ENCODE measurements at places on chromosomes 7 and 10.

DNA sequence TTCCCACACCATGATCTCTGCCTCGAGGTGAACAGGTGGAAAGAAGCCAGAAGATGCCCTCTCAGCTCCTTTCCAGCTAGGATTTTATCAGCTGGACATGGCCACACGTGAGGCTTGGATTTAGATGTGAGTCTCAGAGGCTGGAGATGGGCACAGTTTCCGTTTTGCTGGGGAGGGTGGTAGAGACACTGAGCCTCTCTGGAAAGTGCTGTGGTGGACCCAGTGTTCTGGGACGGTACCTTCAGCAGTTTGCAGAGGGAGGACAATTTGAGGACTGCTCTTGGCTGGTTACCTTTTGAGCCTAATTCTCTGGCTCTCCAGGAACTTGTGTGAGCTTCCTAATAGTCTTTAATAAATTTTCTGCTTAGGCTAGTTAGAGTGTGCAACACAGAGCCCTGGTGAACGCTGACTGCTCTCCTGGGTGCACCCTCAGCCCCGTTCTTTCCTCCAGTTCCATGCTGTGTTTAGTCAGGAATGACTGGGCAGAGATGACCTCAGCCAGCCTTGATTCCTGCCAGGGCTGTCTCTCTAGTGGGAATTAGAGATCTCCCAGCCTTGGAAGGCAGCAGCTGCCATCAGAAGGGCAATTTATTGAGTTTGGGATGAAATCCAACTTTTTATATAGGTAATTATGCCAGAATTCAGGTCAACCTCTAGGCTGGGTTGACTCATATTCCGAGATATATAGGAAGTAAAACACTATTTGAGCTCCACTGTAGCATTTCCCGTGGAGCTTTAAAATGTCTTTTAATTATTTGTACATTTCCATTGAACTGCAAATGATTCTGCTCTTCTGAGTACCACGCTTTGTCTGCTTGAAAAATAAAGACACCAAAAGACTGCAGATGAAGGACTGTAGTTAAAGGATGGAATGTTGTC is 103.9 kb downstream of the GATA3 start:
- DNase-seq: no peak

GRCh38 chr7:29970158-29970557 is 19.4 kb downstream of the SCRN1 start:
- DNase-seq: no peak

DNA sequence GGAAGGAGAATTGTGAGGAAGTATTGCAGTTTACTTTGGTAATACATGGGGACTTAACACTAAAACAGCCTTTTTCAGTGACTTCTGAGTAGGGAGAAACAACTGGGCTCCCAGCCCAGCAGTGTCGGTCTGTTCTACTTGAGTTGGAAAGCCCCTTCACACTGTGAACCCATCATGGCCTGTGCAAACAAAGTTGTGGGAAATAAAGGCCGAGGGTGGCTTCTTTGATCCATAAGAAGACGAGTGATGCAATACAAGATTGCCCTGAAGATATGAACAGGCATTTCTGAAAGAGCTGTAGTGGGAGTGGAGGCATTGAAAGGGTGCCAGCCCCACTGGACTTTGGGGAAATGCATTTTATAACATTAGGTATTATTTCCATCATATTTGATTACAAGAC is 28.3 kb downstream of the C10orf120 start:
- DNase-seq: no peak

- DNase-seq: peak; percentile 68
Measured at GRCh38 chr10:54797636-54798321, 3.3 kb downstream of the PCDH15 start.

DNA sequence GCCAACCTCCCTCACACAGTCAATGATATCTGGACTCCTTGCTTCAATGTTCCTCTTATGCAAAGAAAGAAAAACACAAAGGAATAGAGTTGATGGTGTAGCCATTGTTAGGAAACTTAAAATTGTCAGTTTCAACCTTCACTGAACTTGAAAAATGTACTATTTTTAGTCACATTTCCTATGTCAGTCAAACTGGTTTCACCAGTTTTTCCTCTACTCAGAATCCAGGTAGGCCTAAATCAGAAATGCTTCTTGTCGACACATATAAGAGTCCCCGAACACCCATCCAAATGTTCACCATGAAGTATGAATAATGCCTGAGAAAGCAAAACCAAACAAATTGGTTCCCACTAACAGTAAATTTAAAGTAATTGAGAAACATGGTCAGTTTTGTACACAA is 42.4 kb upstream of the ZMYND11 start:
- no peak for DNase-seq

- DNase-seq: peak; percentile 52
Measured at GRCh38 chr10:28382525-28383269, 79.8 kb upstream of the MPP7 start.

DNA sequence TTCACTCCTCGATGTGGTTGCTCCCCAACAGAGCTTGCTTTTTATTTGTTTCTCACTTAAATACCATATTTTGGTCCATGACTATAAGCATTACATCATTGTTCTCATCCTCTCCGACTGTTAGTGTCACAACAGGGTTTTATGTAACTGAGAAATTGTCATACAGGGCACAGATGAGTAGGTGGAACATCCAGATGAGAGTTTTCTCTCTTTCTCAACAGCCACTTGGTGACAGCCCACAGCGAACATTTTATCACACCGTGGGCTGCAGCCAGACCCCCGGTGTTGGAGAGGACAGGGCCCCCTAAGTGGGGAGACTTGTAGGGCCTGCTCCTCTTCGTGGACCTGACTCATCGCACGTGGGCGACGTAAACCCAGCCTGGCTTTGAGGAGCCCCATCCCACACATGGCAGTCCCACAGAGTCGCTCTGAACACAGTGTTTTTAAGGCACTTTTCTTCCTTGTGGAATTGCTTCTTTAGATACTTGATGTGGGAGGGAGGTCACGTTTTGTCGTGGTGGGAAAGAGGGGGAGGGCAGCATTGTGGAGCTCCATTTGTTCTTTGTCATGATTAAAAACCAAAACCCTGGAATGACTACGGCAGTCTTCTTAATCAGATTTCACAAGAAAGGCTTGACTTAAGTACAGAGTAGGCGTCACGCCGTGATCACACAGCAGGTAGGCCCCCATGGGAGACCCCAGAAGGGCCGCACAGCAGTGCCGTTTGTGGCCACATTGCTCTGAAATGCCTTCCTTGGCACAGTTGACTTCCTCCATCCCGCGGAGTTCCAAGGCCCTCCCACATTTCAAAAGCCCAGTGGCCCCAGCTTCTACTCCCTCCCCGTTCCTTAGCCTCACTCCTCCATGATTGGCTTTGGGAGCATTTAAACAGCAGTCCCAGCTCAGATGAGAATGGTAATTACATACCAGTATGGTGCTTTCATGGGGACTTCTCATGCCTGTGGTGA is 220.6 kb downstream of the CCDC3 start:
- DNase-seq: peak; percentile 16

DNA sequence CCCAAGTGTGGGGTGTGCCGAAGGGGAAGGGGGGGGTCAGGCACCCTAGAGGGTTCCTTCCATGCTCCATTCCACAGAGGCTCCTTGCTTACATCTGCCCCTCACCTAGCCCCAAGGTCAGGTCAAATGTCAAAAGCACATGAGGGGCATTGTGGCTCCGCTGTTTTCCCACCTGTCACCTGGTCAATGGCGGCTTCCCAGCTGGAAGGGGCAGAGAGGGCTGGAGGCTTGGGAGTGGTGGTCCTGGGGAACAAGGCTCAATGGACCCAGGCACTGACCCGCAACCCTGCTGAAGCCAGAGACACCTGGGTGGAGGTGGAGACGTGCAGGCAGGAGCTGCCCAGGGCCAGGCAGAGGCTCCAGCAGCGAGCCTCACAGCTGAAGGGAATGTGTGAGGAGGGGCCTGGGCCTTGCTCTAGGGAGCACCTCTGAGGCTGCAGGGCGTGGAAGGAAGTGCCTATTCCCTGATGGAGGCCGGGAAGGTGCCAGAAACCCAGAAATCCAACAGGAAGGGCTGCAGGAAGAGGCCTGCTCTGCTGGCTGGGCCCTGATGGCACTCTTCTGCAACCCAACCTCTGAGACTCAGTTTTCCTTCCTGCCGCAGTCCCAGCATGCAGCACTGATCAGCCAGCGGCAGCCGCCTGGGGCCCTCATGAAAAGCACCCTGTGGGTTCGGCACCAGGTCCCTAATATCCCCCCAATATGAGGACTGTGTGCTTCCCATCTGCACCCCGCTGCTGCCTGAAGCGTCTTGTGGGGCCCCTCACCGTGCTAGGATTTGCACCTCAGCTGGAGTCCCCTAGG is 16.0 kb downstream of the RASGEF1A start:
- no peak for DNase-seq

GRCh38 chr7:29771081-29771816 is 35.1 kb upstream of the WIPF3 start:
- no peak for DNase-seq

- DNase-seq: no peak
Measured at GRCh38 chr7:65927489-65928448, 54.2 kb downstream of the GUSB start.

DNA sequence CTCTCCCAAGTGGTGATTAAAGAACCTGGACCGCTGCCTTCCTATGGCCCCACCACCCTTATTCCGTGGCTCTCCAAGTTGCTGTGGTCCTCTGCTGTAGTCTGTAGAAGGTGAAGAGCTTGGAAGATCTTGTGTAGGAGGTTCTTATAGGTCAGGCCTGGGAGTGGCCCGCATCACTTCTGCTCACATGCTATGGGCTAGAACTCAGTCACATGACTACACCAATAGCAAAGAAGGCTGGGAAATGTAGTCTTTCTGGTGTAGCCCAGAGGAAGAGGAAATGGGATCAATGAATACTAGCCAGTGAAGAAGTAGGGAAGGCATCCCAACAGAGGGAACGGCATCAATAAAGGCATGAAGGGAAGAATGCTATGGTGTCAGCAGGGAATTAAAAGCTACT is 41.3 kb upstream of the AOAH start:
- no peak for DNase-seq

DNA sequence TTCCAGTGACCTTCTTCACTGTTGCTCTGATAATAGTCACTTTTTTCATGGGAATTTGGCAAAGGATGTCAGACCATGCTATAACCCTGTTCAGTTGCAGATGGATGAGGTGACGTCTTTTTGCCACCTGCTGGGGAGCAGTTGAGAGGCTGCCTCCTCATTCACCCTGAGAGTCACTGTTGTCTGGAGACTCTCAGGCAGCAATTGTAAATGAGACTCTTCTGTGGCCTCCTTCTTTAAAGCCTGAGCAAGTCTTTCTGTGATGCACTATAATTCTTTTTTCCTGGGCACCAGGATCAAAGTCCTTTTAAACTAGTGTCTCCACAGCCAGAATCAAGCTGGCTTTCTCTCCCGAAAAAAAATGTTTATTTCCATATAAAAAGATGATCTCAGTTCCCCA is 345.1 kb downstream of the ARL4A start:
- no peak for DNase-seq
